ENCODE measurements at places on chromosomes 6 and 20.

DNA sequence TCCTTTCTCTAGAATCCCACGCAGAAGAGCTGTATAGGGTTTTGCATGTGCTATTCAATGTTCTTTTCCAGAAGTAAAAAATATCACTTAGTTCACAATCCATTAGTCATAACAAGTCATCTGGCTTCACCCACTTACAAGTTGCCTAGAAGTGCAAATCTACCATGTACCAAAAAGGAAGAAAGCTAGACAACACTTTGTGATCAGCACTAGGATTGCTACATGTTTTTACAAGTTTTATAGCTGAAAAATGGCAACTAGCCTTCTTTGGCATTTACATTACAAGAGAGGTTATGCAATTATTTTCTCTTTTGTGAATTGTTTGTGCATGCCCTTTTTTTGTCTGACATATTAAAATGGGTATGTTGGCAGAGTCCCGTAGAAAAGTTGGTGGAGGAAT lies 85.6 kb upstream of the PTPRK start:
- DNase-seq, result no peak

- no peak for DNase-seq
These were observed 20.1 kb downstream of the LGSN start for GRCh38 chr6:63299667-63300066.

- DNase-seq, result no peak
These were observed 243.1 kb downstream of the PKHD1 start for GRCh38 chr6:51844336-51844735.

DNA sequence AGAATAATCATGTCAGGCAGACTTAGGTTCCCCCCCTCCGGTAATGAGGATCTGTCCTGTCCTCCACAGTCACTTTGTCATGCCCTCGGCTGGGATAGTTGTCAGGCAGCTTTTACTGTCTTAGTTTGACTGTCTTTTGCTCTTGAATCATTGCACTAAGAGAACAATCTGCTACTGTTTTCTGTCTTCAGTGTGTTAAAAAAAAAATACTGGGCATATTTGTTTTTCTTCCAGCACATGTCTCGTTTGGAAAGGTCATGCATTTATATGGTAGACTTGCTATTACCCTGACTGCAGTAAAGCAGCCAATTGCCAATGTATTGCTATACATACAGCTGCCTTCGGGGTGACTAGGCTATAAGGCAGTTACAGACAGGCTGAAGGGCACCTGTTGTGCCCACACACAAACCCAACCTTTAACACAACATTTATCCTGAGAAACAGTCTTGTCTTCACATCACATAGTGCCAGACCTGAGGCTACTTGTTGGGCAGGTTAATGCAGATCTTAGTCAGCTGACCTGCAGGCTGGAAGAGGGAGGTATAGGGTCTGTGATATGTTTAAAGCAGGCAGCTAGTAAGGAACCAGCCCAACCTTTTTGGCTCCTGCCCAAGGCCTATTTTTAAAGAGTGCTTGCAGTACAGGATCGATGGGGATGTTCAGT lies 26.7 kb downstream of the ARFGEF3 start:
- DNase-seq, result no peak

GRCh38 chr6:151661928-151662327 lies 145.6 kb upstream of the ESR1 start:
- no peak for DNase-seq

DNA sequence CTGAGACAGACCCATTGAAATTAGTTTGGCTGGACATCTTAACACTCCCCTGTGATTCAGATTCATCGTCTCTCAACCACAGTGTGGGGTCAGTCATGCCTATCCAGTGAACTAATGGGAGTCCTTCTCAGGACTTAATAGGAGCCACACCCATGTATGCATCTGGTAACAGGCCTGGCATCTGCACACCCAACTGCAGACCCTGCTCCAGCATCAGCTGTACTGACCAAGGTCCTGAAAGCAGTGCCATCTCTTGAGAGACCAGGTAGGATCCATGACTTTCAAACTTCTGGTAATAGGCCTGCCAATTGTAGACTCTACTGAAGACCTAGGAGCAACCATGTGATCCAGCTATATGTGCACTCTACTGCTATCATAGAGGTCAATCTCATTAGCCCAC lies 363.6 kb upstream of the POU3F2 start:
- DNase-seq, result no peak

GRCh38 chr6:33966536-33966935 lies 162.7 kb upstream of the MLN start:
- no peak for DNase-seq

- no peak for DNase-seq
These were observed 19.3 kb upstream of the EFCAB8 start for GRCh38 chr20:32839227-32839981.

- DNase-seq, result no peak
These were observed 10.2 kb downstream of the ARFGEF2 start for GRCh38 chr20:48931527-48932374.

DNA sequence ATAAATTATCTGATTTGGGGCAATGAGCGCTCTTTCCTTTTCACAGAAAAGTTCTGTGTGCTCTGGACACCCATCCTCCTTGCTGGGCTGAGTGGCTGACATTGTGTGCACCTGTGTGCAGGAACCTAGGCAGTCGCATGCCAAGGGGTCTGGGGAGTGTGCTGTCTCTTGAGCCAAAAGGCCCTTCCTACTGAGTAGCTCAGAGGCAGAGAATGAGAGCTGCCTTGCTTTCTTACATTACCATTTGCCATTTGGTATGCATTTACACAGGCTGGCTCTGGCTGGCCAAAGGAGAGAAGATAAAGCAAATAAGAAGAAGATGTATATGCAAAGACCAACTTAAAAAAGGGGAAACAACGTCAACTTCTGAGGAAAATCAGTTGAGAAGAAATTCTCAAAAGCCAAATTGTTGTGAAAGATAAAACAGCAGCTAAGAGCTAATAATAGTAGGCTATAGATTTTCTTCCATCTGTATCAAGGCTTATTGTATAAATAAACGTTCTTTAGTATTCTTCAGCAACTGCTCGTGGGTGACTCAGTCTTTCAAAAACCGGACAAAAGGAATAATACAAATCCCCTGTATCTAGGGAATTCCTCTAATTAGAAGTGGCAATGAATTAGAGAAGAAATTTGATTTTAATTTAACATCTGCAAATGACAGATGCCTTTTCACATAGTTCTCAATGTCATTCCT lies 121.9 kb downstream of the INSM1 start:
- no peak for DNase-seq

GRCh38 chr20:40774252-40774651 lies 85.2 kb upstream of the MAFB start:
- DNase-seq, result no peak

DNA sequence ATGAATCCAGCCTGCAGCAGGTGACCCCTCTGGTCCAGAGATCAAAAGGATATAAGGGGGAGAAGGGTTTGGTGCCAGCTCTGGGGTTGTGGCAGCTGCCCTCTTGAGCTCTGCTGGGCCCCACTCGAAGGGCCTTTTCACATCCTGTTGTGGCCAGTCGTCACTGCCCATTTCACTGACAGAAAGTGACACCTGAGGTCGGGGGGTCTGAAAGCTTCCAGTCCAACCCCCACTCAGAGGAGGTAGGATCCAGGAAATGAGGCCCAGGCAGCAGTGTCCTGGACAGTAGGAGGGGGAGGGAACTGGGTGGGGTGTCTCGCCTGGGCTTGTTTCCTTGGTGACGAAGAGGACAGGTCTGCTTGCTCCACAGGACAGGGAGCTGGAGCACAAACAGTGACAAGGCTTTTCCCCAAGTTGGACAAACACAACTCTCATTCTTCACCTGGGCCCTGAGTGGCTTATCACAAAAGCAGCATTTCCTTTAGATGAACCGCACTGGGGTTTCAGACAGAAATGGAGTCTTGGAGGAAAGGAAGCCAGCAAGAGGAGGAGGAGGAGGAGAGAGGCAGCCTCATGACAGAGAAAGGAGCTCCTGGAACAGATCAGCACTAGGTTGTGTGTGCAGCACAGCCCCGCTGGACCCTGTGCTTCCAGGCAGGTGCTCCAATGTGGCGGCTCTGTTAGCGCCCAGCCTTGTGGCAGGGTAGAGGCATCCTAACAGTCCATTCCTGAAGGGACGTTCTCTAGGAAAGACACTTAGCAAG lies 11.0 kb downstream of the FRS3 start:
- no peak for DNase-seq

DNA sequence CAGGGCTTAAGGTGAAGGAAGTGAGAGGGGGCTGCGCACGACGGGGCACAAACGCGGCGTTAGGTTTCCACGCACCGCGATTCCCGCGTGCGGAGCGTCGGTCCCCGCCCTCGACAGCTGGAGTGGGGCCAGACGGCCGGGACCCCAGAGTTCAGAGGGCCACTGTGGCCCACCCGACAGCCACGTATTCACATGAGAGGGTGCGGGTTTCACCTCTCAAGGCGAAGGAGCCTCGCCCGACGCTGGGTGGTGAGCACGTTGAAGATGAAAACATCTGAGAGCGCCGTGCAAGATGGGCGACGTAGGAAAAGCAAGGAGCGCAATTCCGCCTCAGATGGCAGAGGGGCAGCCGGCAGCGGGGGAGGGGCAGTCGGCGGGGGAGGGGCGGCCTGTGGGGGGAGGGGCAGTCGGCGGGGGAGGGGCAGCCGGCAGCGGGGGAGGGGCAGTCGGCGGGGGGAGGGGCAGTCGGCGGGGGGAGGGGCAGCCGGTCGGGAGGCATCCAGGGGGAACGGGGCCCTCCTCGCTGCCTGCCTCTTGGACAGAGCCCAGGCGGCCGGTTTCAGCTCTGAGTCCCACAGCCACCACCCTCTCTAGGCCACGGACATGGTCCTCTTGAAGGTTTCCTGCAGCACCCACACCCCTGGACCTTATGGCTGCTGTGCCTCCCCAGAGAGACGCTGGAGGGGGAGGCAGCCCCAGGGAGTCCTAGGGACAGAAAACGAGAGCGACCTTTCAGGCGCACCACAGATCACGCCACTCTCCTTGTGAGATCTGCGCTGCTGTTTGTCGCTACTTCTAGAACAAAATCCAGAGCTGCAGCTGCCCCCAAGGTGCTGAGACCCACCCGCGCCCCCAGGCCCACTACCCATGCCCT lies 113.7 kb downstream of the DLL1 start:
- no peak for DNase-seq

- no peak for DNase-seq
These were observed 2.2 kb downstream of the C20orf204 start for GRCh38 chr20:64038224-64038564.

DNA sequence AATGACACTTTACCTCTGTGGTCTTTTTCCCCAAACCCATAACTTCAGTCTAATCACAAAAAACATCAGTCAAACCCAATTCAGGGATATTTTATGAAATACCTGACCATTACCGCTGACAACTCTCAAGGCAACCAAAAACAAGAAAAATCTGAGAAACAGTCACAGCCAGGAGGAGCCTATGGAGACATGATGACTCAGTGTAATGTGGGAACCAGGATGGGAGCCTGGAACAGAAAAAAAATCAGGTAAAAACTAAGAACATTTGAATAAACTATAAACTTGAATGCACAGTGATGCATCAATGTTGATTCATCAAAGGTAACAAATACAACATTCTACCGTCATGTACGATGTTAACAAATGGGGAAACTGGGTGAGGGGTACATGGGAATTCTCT lies 84.1 kb upstream of the TSHZ2 start:
- no peak for DNase-seq

GRCh38 chr6:30821862-30822784 lies 62.2 kb upstream of the DDR1 start:
- no peak for DNase-seq

DNA sequence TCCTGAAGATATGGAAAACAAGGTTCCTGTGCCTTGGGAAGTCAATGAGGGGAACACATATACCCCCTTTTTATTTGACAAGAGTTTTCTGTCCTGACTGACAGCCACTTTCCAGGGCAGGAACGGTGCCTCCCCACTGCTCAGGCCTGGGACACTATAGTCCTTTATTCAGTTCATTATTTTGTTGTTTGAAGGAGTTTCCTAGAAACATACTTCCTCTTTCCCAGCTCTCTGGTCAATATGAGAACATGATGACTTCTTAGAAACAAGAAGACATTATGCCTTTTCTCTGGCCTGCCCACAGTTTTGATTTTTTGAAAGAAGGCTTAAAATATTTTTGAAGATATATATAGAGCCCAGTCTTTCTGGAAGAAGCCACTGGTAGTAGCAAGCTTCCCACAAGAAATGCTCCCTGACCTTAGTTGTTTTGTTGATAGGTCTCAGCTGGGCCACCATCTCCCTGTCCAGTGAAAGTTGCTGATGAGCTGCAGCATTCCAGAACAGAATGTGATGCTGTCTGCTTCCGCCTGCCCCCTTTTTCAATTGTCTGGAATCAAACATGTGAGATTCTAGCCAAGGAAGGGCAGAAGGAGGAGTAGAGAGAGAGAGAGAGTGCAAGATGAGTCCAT lies 350.0 kb upstream of the PRND start:
- no peak for DNase-seq

DNA sequence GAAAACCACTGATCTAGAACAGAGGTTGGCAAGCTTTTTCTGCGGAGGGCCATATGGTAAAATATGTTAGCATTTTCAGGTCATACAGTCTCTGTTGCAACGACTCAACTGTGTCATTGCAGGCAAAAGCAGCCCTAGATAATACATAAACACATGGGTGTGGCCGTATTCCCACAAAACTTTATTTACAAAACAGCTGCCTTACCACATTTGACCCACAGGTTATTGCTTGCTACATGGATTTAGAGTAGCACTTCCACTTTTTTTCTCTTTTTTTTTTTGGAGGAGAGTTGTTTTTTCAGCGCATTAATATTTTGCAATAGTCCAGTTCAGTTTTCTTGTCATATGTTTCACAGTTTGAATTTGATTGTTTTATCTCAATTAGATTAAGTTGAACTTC lies 2.5 kb upstream of the IGF2R start:
- no peak for DNase-seq

- DNase-seq, result no peak
These were observed 591.5 kb downstream of the RFPL4B start for GRCh38 chr6:112938650-112939049.

DNA sequence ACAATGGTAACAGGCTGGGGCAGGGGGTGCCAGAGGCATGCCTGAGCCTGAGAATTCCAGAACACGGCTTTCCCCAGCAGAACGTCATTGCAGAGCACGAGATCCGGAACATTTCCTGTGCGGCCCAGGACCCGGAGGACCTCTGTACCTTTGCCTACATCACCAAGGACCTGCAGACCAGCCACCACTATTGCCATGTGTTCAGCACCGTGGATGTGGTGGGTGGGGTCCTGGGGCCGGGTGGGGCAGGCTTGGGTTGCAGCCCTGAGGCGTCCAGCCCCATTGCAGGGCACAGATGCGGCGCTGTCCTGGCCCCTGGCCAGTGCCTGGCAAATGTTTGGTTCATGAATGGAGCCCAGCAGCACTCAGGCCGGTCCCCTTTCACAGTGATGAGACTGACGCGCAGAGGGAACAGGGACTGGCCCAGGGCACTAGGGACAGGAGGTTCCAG lies 57.1 kb downstream of the TCP11 start:
- no peak for DNase-seq

- DNase-seq, result no peak
These were observed 955 bp upstream of the SLC26A8 start for GRCh38 chr6:36025260-36025931.

- no peak for DNase-seq
These were observed 86.9 kb downstream of the MLIP start for GRCh38 chr6:54198134-54198533.

DNA sequence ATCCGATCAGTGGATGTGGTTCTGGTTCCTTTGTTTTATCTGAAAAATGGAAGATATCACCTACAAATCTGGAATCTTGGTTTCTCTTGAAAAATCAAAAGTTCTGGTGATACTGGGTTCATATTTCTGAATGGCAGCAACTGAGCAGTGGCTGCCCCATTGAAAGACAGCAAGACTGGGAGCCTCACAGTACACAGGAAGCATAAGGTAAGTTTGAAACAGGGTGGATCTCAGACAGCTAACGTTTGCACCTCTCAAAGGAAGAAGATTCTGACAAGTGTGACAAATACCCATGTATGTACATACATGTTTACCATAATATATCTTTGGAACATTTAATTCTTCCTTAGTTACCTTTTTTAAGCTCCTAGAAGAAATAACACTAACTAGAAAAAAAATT lies at the start of gene SAMD3:
Gene SAMD3 (minus strand): TSS at position 177 of the 400 bp plus-strand sequence. CDS start 7,678 bp downstream, outside the sequence.
- DNase-seq, result no peak

Data from activated naive CD4-positive, alpha-beta T cell treated with anti-CD3 and anti-CD28 coated beads, Interleukin-2, amount 50 U/mL, for 16 hours (primary cell).